ENCODE measurements at places on chromosomes 7 and 10.

DNA sequence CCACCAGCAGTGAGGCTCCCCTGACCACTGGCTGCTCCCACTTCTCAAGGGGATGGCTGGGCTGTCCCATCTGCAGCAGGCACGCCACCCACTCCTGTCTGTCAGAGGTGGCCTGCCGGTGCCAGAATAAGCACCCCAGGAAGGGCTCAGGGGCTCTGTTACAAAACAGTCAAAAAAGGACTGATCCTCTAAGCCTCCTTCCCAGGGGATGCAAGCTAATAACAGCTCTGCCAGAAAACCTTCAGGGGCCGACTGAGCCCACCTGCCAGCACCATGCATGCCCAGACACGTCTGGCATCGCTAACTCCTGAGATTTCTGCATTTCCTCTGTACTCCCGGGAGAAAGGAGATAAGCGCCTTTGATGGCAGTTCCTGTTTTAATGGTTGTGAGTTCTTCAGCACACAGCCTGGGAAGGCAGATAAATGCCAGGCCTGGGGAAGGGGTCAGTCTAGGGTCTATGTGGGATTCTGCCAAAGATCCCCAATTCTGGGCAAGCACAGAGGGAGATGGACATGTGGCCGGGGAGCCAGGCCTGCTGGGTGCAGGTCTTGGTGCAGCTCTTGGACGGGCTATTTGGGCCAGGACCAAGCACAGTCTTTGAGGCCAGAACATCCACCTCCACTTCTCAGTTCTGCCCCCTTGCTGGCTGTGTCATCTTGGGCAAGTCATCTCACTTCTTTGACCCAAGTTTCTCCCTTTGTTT, 128.4 kb downstream of the ARHGAP22 start:
- DNase-seq: no peak

DNA sequence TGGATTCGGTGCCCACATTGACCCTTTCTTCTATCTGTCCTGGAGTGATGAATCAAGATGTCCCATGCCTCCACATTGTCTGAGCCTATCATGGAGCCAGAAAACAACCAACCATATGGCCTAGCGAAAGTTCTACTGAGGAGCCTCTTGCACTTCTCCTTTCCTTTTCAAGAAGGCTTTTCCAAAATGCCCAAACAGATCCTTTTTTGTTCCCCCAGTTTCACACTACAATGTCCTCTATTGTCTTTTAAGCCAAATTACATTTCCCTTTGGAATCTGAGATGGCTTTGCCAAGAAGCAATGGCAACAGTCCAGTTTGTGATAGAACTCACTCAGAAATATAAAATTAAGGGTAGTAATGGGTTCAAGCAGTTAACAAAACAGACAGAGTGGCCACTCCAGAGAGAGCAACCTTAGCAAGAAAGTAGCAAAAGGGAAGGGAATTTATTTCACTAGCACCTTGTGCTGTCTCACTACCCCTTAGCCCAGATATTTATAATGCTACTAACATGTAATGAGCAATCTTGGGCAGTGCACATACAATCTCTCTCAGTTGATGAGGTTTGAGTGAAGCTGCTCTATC, 194.6 kb upstream of the PDE1C start:
- no peak for DNase-seq

GRCh38 chr7:53609185-53609584, 573.8 kb downstream of the POM121L12 start:
- DNase-seq: no peak

GRCh38 chr7:45484094-45484493, 90.1 kb upstream of the ADCY1 start:
- DNase-seq: no peak

- DNase-seq: no peak
These were observed 573.4 kb upstream of the IGFBP3 start for GRCh38 chr7:46494441-46494840.

DNA sequence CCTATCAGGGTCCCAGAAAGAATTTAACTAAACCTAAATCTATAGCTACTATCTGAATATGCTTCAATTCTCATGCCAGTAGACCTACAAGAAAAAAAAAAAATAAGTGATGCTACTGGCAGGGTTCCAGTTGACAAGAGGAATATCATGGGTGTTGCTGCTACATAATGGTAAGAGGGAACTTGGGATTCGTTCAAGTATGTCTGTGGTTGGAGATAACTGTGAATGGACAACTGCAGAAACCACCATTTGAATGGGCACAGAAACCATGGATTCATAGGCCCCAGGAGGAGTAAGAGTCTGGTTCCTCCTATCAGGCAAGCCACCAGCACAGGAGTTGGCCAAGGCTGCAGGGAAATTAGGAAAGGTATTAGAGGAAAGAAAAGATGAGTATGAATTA, 287.6 kb upstream of the HGF start:
- DNase-seq: no peak
